Spinal cord (tissue), 10 donors: ENCODE measurements at places on chromosomes 3 and 15. TPM values are rescaled to one million over a fixed set of nuclear protein-coding genes. Genes with fewer than 3 reads are reported as not detected.

The FES gene
- 8.7 TPM for polyA plus RNA-seq

The UNC45A gene
- 43.6 TPM for polyA plus RNA-seq

The LYZL4 gene
- polyA plus RNA-seq, result not detected

The CHL1 gene
- polyA plus RNA-seq, result 219 TPM

The RAD51 gene
- 7.9 TPM for polyA plus RNA-seq

The DUOX2 gene
- not detected for polyA plus RNA-seq

The MYRIP gene
- polyA plus RNA-seq, result 13.3 TPM

The WDR76 gene
- polyA plus RNA-seq, result 10.1 TPM

The CCDC33 gene
- polyA plus RNA-seq, result 2.3 TPM

The CPNE4 gene
- 20.5 TPM for polyA plus RNA-seq

The ADCY5 gene
- 45.5 TPM for polyA plus RNA-seq

The TICRR gene
- polyA plus RNA-seq, result 6.8 TPM

The LTK gene
- polyA plus RNA-seq, result 0.70 TPM

The CYP8B1 gene
- polyA plus RNA-seq, result 0.08 TPM

The RPP14 gene
- 20.1 TPM for polyA plus RNA-seq

The TFG gene
- polyA plus RNA-seq, result 117 TPM

The GCNT3 gene
- 0.35 TPM for polyA plus RNA-seq

The UCN2 gene
- polyA plus RNA-seq, result 0.29 TPM

The SNAP23 gene
- 40.2 TPM for polyA plus RNA-seq

The RBMS3 gene
- 29.1 TPM for polyA plus RNA-seq

The PPP1R14D gene
- not detected for polyA plus RNA-seq

The OR5K2 gene
- not detected for polyA plus RNA-seq

The FHIT gene
- 16.5 TPM for polyA plus RNA-seq

The DNAH1 gene
- polyA plus RNA-seq, result 10.0 TPM

The PLSCR4 gene
- 23.3 TPM for polyA plus RNA-seq
